Stimulated activated CD8-positive, alpha-beta memory T cell treated with anti-CD3 and anti-CD28 coated beads, Interleukin-12 subunit alpha, Interleukin-12 subunit beta, amount 100 ng/mL, for 1 hour (primary cell): ENCODE measurements at places on chromosomes 1 and 21.

- DNase-seq: no peak
These were observed 28.7 kb downstream of the KHDRBS1 start for GRCh38 chr1:32042330-32042729.

- DNase-seq: no peak
These were observed 51.5 kb downstream of the SYT6 start for GRCh38 chr1:114102136-114102535.

DNA sequence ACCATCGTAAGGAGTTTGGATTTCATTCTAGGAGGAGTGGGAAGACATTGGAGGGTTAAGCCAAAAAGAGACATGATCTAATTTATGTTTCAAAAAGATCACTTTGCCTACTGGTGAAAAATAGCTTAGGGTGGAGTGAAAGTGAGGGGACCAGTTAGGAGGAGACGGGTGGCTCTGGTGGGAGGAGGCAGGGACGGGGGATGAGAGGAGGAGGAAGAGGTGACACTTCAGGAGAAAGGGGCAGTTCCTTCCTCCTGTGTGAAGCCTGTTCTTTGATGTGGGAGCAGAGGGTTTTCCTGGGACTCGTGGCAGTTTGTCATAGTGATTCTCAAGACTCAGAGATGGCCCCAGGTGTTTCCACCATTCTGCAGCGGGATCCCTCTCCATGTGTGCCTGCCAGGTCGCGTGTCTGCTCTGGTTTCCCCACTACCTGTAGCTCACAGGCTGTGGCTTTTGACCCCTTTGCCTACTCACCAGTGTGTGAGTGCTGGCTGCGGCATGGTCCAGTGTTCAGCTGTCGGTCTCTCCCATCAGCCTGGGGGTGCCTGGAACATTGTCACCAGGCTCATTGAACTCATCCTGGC is 102.4 kb downstream of the CNIH3 start:
- no peak for DNase-seq

- no peak for DNase-seq
These were observed 58.0 kb upstream of the PRMT6 start for GRCh38 chr1:106998431-106999002.
